ENCODE measurements at places on chromosomes 11 and 22.

DNA sequence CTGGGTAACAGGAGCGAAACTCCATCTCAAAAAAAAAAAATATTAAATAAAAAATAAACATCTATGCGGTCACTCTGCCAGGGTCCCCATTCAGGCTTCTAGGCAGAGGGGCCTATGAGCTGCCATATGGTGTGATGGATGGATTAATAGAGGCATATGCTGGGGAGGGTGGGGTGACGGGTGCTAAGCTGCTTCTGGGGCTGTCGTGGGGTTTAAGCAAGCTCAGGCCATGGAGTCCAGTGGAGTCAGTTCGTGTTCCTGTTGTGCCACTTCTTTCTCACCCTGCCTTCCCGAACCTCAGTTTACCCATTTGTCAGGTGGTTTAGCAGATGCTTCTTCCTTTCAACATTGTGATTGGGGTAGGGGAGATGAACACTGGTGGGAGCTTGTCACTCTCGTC lies 9.0 kb upstream of the GRAMD4 start:
- no peak for DNase-seq

DNA sequence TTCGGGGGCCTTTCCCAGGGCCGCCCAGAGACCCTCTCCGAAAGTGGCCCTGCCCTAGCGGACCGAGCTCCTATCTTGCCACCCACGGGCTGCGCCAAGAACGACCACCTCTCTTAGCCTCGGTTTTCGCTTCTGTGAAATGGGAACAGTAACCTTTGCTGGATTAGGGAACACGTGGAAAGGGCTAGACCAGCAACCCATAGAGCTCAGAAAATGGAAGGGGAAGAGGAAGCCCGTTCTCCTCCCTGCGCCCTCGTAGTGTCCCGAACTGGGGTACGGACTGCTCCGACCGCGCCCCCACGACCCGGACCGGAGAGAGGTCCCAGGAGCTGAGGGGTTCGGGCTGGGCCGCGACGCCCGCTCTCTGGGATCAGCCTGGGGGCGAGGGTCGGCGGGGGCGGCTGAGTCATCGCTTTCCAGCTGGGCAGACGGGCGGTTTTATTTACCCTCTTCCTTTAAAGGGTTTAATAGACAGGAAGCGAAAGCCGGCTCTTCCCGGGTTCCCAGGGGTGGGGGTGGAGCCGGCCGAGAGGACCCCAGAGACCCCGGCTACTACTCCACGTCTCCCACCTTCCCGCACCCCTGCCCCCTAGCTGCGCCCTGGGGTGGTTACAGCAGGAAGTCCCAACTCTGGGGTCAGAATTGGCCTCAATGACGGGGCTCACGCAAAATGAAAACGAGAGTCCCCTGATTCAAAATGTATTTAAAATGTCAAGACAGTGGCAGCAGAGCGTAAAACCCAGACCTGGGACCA lies 907 bp upstream of the PHLDA2 start:
- DNase-seq = no peak

- DNase-seq = no peak
Measured at GRCh38 chr11:47332303-47332711, 20.2 kb downstream of the MYBPC3 start.

DNA sequence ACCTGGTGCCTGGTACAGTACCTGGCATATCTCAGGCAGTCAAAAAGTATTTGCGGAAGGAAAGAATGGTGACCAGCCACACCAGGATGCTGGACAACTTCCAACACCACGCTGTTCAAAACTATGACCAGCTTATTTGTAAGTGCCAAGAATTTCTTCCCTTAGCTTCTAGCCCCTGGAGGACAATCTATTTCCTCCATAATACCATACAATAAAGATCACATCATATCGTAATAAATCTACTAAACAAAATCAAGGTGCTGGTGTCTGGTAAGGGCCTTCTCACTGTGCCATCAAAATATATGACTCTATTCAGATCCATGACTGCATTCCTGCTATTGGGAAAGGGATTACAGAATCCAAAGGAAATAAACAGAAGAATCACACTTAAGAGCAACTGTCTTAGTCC lies 51.5 kb downstream of the ALG9 start:
- no peak for DNase-seq

DNA sequence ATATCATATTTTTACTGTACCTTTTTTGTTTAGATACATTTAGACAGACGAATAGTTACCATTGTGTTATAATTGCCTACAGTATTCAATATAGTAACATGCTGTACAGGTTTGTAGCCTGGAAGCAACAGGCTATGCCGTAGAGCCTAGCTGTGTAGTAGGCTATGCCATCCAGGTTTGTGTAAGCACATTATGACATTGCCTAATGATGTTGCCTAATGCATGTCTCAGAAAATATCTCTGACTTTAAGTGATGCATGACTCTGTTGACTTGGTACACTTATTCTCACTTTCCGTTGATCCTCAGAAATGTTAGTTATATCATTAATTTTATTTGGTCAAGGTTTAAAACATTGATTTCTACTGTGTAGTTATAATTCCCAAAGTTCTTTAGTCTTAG lies 39.9 kb downstream of the OR2AT4 start:
- DNase-seq = no peak

DNA sequence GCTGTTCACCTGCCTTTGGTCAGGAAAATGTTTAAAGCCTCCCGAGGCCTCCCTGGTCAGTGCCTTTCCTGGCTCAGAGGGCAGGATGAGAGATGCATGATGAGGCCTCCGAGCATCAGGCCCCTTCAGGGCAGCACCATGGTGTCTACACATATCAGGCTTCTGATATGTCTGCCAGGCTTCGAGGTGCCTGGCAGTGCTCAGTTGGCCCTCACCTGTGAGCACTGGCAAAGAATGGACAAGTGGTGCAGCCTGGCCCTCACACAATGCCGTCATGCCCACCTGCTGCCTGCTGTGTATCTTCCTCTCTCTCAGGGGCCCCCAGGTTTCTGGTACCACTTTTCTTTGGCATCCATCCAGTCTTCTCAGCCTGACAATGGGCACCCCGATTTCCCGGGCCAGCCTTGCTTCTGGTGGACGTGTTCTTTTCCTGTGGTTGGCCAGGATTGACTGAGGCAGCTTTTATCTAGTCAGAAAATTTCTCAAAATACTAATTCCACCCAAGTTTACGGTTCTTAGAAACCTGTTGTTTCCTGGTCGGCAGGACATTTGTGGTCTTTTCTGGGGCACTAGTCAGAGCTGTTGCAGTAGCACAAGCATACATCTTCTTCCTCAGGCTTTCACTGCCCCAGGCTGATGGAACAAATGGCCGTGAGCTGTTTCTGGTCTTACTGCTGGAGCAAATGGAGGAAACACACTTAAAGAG lies 76.8 kb upstream of the SUSD2 start:
- no peak for DNase-seq

GRCh38 chr11:31802609-31802989 lies 8.5 kb downstream of the PAX6 start:
- no peak for DNase-seq

- no peak for DNase-seq
Measured at GRCh38 chr11:59999691-60000090, 17.3 kb upstream of the OOSP4B start.

DNA sequence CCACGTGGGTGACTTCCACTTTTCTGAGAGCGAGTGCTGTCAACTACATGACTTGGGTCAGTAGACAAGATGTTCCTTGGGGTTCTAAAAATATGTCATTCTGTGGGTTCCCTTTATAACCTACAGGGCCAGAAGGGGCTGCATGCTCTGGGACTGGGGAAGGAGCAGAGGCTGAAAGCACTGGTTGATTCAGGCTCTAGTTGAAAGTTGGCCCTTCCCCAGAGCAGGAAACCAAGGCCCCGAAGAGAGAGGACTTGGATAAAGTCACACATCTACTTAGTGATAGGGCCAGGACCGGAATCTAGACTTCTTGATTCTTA lies 9.9 kb downstream of the ADAMTS15 start:
- DNase-seq = no peak

- no peak for DNase-seq
Measured at GRCh38 chr22:25169278-25170031, 30.2 kb upstream of the CRYBB3 start.

DNA sequence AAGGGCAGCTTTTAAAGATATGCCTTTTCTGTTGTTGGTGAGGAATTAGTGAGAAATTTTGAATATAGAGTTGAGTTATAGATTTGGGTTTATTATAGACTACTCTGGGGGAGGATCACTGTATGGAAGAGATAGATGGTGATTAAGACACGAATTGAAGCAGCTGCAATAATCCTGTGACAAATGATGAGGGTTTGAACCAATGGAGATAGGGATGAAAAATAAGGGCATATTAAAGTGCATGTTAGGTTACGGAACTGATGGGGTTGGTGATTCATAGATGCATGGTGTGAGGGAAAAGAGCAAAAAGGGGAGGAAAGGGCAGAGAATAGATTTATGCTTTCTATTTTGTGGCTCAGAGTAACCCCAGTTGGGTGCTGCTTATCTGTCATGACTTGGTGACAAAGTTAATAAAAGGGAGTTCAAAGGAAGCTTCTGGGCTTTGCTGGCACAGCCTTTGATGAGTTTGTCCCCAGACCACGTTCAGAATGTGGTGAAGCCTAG lies 11.8 kb downstream of the C11orf87 start:
- DNase-seq = no peak

- DNase-seq = no peak
Measured at GRCh38 chr11:8339592-8340022, 75.9 kb upstream of the LMO1 start.

DNA sequence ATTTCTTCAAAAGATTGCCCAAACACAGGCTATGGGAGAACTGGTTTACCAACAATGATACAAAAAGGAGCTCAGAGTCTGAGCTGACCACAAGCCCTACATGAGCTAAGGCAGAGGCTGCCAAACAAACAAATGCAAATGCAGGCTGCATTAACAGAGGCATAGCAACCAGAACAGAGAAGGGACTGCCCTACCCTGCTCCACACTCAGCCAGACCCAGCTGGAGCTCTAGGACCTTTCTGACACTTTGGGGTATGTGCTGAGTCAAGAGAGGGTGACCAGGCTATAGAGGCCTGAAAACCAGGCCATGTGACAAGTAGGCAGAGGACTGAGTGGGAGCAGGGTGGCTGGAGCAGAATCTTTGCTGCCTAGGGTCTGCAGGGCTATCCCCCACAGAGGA lies 17.8 kb upstream of the P2RY2 start:
- no peak for DNase-seq

DNA sequence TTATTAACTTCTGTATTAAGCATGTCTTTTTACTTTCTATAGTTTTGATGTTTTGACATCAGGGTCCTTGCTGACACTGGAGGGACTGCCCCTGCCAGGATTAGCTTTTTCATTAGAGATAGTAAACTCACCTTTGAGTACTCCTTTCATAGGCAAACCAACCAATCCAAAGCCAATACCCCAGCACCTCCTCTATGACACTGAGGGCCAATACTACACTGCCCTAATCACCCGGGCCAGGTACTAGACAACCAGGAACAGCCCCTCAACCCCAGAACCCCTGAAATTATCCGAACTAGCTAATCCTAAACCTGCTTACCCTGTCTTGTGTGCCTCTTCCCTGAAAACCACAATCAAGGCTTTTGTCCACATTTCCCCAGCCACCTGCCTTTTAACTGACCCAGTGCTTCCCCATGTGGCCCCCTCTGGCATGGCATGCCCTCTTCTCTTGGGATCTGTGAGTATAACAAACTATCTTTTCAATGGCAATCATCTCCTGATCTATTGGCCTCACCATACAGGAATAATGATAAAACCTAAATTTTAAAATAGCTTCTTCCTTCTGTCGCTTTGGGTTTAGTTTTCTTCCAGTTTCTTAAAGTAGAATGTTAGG lies 31.2 kb downstream of the RAB6A start:
- DNase-seq = no peak

DNA sequence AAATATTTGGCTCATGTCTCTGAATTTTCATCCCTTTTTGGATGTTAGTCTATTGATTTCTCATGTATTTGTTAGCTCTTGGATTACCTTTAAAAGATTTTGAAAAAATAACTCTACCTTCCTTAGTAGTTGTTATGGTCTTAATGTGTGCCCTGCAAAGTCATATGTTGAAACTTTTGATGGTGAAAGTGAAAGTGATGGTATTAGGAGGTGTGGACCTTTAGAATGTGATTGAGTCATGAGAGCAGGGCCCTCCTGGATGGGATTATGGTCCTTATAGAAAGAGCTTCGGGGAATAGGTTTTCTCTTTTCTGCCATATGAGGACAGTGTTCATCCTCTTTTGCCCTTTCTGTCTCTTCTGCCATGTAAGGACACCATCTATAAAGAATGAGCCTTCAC lies 33.6 kb upstream of the MPPED2 start:
- DNase-seq = no peak

DNA sequence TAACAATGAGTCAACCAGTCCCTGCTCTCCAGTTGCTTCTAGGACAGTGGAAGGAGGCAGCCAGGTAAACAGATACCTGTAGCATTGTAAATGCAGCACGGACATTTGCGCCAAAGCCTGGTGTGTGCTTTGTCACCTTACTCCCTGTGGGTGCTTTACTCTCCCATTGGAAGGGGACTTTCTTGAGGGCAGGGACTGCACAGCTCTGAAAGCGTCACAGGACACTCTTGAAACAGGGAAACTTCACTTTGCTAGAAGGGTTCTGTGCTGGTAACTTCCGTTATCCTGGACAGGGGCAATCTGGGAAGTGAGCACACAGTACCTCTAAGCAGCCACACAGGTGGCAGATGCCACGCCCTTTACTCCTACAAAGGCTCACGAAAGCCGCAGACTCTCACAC lies 99.8 kb downstream of the MYO18B start:
- DNase-seq = no peak

DNA sequence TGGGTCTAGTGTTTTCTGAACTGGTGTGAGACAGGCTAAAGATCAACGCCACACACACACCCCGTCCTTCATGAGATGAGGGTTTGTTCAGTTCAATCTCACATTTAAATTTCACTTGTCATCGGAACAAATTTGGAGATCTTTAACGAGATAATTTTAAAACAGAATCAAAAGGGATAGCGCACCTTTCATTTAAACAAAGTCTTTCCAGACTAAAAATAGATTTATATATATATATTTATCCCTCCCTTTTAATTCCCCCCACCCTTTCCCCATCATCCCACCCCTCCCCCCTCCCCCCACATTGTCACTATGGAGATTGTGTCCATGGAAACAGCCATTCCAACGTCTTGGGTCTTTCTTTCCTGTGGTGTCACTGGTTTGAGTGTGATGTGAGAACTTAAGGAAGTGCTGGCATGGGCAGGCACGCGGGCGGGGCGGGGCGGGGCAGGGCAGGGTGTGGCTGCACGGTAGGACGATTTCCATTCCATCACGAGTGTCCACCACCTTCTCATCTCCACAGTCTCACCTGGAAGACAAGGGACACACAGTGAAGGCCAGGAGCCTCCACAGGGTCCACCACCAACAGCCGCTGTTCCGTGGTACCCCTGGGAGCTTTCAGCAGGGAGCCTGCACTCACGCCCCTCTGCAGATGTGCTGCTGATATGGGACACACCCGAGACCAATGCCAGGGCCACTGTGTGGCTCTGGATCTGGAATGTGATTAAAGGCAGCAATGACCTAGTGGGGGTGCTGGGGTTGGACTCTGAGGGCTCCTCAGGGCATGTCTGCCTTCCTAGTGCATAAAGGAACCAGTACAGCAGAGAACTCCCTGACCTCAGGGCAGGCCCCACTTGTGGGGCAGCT lies 30.5 kb upstream of the CYP2D6 start:
- no peak for DNase-seq

- no peak for DNase-seq
Measured at GRCh38 chr11:95269036-95269819, 38.2 kb upstream of the SESN3 start.

- no peak for DNase-seq
Measured at GRCh38 chr11:20251496-20251895, 91.2 kb upstream of the DBX1 start.

Data from stimulated activated CD8-positive, alpha-beta memory T cell treated with anti-CD3 and anti-CD28 coated beads, Interleukin-2, amount 100 ng/mL, for 1 hour (primary cell).